ENCODE measurements at places on chromosomes 4 and X. TPM values are rescaled to one million over a fixed set of nuclear protein-coding genes. Genes with fewer than 3 reads are reported as not detected.

GRCh38 chr4:46392421-46392820, 2.5 kb upstream of the GABRA2 start:
- DNase-seq = no peak

DNA sequence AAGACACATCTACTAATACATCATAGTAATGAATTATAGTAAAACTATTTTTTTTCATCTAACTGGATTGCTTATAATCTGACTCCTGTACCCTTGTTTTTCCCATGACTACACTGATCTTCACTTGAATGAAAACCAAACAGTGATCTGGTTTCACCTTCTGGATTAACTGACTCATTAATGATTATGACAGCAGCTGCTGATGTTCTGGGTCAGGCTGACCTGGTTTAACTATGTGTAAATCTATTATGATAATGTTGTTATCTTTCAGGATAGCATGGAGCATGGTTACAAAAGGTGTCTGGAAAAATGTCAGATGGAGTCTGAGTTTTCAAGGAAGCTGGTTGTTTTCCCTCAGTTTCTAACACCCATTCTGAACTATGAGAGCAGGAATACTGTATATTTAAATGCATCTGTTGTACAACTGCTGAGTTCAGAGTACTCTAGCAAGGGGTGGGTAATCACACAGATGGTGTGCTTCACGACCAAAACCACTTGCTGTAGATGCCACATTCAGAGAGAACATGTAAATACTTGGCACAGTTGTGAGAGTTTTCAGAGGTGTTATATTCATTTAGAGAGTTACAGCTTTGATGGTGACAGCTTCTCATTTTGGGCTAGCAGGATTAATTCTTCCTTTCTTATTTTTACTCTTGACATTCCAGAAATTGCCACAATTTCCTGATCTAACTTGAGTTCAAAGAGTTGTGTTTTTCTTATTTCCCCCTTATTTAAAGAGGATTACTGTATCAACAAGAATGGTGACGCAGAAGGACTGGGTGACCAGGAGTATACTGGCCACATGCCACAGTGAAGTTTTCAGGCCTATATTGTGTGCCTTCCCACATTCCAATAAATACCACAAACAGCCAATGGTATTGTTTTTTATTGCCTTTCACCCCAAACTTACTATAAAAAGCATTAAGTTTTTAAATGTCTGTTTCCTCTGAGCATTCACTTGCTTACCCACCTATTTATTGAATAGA, 249.7 kb upstream of the TET2 start:
- no peak for DNase-seq

GRCh38 chr4:184500748-184501589, 26.6 kb upstream of the IRF2 start:
- no peak for DNase-seq

DNA sequence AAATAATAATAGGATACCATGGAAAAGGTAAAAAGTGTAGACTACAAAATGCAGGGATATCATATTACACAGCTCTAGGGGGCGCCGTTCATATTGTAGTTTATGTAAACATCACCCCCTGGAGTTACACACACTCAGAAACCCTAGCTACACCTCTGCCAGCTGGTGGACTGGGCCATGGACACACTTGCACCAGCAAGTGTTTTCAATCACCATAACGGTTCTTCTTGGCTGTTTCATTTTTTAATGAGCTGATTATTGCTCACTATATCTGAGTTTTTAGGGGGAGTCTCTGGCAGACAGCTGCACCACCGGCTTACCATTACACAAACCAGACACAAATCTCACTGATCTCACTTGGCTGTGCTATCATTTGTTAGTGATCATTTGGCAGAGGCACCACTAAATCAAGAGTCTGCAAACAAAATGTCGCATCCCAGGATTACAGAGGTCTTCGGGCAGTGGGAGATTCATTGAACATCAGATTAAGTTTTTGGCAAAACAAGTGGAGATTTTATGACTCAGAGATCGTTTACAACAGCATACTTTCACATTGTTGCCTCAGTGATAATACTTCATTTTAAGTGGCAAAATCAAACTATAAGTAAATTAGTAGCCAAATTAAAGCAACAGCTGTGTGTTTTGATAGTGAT, 185.7 kb downstream of the UNC5C start:
- DNase-seq = no peak

GRCh38 chr4:2166253-2166652, 75.7 kb downstream of the HAUS3 start:
- no peak for DNase-seq

DNA sequence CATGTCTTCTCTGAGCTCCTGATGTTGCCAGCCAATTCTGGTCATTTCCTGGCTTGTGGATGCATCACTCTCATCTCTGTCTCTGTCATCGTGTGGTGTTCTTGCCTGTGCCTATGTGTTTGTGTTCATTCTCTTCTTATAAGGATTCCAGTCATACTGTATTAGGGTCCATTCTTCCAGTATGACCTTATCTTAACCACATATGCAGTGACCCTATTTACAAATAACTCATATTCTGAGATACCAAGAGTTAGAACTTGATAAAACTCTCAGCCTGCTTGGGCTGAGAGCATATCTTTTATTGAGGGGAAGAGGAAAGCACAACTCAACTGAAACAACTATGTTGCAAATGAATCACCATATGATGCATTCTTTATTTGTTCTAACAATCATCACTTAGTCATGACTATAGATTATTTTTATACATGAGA, 189.0 kb upstream of the ANXA10 start:
- DNase-seq = no peak

DNA sequence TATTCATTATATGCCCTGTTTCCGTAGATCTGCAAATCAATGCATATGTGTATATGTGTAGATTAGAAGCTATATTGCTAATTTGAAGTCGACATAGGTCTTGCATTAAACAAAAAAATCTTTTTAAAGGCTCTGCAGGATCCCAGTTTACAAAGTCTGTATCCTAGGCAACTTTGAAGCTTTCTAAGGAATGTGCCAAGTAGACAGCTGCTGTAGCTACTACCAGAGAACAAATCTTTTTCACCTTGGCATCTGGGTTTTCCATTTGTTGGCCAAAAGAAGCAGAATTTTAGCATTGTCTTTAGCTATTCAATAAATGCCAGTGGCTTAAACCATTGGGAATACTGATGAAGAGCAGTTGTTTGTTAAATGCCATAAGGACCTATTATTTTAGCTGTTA, 88.0 kb downstream of the NAA11 start:
- DNase-seq = no peak

DNA sequence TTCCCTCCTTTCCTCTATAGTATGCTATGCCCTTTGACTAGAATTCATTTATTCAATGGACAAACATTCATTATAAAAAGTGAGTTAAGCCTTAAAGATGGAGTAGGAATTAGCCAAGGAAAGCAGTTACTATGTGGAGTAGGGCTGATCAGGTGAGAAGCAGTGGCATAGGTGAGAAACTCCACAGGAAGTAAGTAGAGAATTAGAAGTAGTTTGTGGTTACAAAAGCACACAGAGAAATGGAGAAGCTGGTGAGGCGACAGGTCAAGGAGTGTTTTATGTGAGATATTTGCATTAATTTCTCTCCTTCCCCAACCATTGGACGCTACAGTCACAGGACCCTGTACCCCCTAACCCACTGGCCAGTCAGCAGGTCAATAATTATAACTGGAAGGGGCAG, 30.6 kb downstream of the SETD7 start:
- DNase-seq = no peak

DNA sequence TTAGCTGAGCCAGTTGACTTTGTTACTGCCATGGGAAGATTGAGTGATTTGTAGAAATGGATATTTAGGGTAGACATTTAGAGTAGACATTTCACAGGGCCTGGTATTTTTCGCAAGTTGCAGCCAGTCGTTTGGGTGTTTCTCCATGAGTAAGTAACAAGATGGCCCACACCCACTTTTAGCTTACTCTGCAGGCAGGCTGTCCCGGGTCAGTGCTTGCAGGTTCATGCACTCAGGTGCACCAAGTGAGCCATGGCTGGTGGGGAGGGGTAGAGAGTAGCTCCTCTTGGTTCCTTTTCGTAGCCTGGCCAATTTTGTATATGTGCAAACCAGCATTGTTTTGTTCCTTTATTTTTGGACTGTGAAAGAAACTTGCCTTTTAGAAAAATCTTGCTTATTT, 145.6 kb downstream of the POLA1 start:
- DNase-seq = no peak

- no peak for DNase-seq
Measured at GRCh38 chr4:76366737-76367136, 54.2 kb downstream of the CCDC158 start.

- DNase-seq = no peak
Measured at GRCh38 chrX:16137416-16138107, 14.2 kb downstream of the GRPR start.

DNA sequence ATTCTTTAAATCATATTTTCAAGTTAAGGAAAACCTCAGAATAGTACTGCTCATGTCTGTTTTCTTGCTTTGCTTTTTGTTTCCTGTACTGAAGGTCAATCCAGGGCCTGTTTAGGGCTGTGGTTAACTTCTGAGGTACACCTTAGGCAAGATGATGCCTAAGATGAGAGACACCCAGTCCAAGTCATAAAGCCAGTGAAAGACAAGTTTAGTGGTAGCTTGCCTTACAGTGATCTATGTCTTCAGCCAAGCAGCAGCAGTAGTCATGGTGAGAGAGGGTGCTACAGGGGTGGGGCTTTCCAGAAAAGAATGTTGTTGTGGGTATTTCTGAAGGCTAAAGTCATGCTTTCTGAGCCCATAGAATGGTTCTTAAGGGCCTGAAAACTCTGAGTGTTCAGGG, 173.7 kb downstream of the VSIG4 start:
- no peak for DNase-seq

- no peak for DNase-seq
Measured at GRCh38 chr4:126395664-126396063, 1080.9 kb downstream of the FAT4 start.

- no peak for DNase-seq
Measured at GRCh38 chr4:152981278-152981677, 45.2 kb downstream of the FHDC1 start.

DNA sequence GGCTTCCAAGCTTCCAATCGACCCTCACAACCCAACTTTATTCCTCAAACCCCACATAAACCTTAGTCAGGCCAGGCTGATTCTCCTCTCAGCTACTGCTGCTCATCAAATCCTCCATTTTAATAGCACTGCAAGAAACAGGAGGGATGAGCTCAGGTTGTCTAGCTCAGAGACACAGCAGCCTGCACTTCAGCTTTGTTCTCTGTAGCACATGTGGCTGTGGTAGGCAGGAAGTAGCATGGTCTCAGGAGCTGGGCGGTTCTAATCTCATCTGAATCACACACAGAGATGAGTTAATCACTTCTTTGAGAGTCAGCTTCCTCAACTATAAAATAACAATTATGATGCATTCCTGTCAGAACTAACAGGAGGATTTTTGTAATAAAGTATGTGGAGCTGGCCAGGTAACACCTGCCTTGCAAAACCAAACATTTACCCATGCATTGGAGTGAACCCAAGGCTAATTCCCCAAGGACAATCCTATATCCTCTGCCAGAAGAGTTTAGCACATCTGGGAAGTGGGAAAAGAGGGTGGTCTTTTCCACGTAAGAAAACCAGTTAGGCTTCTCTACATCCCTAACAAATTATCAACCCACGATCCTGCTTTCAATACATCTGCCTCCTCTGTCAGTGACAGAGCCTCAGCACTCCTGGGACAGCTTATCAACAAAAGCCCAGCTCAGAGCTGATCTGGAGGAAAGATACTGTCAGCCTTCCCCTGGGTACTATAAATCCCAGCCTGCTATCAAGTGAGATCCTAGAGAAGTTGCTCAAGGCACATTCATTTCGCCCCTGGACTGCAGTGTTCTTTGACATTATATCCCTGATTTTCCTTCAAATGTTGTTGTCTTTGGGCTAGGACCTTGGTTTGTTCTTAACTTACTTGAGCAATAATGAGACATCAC, 32.8 kb downstream of the ELOVL6 start:
- no peak for DNase-seq

DNA sequence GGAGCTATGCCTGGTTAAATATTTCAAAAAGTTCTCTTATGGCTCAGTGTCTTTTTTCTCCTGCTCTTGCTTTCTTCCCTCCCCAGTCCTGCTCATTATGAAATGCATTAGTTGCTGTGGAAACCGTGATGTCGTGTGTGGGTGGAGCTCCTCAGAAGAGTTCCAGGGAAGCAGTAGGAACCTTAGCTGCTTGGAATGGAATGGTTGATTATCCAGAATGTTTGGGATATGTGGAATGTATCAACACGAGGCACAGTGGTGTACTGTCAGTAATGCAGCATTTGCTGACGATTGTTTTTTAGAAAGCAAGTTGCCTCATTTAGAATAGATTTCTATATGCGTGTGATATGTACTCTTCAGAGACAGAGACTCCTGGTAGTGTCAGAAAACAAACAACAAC, 333.2 kb downstream of the ARHGAP10 start:
- no peak for DNase-seq

- no peak for DNase-seq
Measured at GRCh38 chr4:4568806-4569427, 27.1 kb upstream of the STX18 start.

- DNase-seq = no peak
Measured at GRCh38 chr4:182553653-182554052, 310.5 kb downstream of the TENM3 start.

GRCh38 chr4:184384056-184384809, 90.1 kb downstream of the IRF2 start:
- DNase-seq = no peak

GRCh38 chr4:173243321-173243720, 74.7 kb downstream of the GALNT7 start:
- DNase-seq = no peak

- DNase-seq = peak; percentile 78
Measured at GRCh38 chrX:123959281-123960063, 2.0 kb upstream of the STAG2 start.

DNA sequence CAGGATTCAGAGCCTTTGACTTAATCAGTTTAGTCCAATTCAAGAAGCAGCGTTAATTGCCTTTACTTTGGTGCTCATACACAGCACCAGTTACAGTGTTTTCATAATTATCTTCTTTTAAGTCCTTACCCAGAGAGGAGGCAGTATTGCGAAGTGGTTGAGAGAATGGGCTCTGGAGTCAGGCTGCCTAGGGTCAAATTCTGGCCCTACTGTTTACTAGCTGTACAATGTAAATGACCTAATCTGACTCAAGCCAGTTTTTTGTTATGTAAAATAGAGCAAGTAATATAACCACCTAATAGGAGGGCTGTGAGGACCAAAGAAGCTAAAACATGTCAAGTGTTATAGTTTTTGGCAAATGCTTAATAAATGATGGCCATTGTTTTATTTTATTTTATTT, 27.6 kb downstream of the WDR44 start:
- no peak for DNase-seq

GRCh38 chr4:68324519-68325262, 25.2 kb downstream of the YTHDC1 start:
- DNase-seq = no peak

FAM9C gene
- total RNA-seq = 0.04 TPM

FAM149A gene
- total RNA-seq = 7.5 TPM

ARMCX5 gene
- 4.3 TPM for total RNA-seq

EGF gene
- 92.4 TPM for total RNA-seq

HSFX3 gene
- total RNA-seq = not detected

PNMA5 gene
- total RNA-seq = not detected

ODAM gene
- total RNA-seq = not detected

SMARCAD1 gene
- total RNA-seq = 8.1 TPM
